Hepatic stellate cell (primary cell): ENCODE measurements at places on chromosomes 7 and 10.

DNA sequence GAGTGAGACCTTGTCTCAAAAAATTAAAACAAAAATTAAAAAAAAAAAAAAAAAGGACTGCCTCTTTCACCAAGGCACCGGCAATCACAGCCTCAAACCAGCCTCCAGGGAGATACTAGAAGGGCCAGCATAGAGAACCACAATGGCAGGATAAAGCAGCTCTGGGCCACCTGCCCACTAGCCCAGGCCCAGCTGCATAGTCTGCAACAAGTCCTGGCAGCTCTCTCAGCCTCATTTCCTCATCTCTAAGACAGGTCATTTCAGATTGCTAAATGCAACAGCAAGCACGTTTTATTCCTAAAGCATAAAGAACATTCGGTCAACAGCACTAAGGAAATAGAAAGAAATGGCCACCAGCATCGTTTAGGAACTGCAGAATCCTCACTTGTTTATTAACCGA is 28.8 kb downstream of the XPNPEP1 start:
- DNase-seq: no peak

DNA sequence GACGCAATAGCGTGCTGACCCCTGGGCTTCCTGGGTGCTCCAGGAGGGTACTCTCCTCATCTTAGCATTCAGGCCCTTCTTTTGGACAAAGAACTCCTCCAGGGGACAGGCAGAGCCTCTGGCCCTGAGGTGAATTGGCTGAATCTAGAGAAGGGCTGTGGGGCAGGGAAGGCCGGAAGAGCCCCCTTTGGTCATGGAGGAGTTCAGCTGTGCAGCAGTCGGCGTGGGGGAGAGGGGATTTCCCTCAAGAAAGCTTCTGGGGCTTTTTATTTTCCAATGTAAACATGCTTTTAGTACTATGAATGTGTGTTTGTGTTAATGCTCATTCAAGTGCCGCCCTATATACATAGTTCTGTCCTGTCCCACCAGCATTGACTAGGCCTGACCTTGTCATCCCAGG is 38.8 kb downstream of the FIGNL1 start:
- no peak for DNase-seq

- DNase-seq: peak; percentile 44
Measured at GRCh38 chr10:30510184-30510931, 76.4 kb downstream of the MAP3K8 start.

GRCh38 chr7:46850563-46851330 is 731.2 kb downstream of the TNS3 start:
- DNase-seq: no peak

- peak; percentile 11 for DNase-seq
Measured at GRCh38 chr10:68184546-68184945, 47.4 kb downstream of the ATOH7 start.

DNA sequence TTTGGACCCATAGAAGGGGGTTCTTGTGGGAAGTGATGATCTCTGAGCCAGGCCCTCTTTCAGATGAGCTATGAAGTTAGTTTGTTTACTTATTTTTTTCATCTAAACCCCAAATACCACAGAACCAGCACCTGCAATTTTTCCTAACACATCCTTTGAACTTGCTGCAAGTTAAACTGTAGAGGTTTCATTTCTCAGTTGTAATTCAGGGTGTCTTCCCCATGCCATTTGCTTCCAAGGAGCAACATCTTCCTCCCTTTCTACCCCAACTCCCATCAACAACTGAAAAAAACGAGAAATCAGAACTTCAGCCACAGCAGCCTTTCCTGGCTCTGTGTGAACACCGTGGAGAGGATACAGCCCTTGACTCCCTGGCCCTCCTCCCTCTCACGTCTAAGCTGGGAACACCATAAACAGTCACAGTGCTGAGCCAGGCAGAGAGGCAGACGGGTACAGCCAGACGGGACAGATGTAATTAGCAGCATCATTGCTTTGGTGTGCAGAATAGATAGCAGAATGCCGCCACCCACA is 63.6 kb downstream of the RGS10 start:
- DNase-seq: no peak

- DNase-seq: no peak
Measured at GRCh38 chr10:112230325-112230988, 46.9 kb upstream of the GPAM start.

DNA sequence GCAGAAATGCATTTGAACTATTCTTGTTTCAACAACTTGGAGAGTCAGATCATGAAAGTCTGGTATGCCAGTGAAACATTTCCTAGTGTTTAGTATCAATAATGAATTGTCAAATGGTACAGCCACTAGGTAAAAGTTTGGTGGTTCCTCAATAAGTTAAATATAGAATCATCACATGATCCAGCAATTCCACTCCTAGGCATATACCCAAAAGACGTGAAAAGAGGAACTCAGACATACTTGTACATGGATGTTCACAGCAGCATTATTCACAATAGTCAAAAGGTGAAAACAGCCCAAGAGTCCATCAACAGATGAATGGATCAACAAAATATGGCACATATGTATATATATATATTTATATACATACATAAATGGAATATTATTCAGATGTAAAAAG is 67.0 kb upstream of the HPS1 start:
- no peak for DNase-seq

DNA sequence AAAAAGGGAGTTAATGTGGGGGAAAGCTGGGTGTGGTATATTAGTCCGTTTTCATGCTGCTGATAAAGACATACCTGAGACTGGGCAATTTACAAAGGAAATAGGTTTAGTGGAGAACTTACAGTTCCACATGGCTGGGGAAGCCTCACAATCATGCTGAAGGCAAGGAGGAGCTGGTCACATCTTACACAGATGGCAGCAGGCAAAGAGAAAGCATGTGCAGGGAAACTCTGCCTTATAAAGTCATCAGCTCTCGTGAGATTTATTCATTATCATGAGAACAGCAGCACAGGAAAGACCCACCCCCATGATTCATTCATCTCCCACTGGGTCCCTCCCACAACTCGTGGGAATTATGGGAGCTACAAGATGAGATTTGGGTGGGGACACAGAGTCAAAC is 114.2 kb downstream of the PAXIP1 start:
- DNase-seq: no peak

GRCh38 chr10:119206603-119207365 is 587 bp upstream of the GRK5 start:
- peak; percentile 77 for DNase-seq

GRCh38 chr7:134452419-134452838 is 6.5 kb downstream of the AKR1B1 start:
- DNase-seq: no peak

- no peak for DNase-seq
Measured at GRCh38 chr7:80950550-80950967, 31.7 kb upstream of the SEMA3C start.

DNA sequence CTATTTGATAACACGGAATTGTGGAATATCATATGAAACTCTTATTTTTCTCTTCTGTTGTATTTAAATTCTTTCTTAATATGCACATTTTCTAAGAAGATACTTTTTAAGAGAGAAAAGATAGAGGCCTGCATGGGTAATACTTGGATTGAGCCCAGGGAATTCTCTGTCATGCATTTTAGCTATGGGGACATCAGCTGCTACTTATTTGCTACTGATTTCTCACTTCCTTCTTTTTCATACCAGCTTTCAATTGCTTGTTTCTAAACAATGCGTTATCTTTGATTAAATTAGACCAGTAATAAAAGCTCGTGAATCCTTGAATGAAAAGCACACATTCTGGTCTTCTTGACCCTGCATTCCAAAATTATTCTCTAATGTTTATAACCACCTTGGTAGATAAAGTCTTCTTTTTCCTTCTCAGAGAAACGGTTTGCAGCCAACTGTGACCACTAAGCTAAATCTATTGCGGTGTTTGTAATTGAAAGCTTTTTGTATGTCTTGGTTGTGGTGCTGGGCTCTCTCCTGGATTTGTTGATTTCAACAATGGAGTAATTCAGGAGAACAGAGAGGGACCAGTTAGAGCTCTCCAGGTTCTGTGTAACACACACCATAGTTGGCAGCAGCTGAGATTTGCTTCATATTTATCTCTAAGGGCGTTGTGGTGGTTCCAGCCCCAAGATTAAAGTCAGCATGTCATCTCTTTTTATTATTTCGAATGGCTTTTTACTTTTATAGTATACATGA is 139.3 kb downstream of the PPP1R9A start:
- DNase-seq: no peak

GRCh38 chr10:133245439-133246235 is 8.0 kb downstream of the VENTX start:
- no peak for DNase-seq

DNA sequence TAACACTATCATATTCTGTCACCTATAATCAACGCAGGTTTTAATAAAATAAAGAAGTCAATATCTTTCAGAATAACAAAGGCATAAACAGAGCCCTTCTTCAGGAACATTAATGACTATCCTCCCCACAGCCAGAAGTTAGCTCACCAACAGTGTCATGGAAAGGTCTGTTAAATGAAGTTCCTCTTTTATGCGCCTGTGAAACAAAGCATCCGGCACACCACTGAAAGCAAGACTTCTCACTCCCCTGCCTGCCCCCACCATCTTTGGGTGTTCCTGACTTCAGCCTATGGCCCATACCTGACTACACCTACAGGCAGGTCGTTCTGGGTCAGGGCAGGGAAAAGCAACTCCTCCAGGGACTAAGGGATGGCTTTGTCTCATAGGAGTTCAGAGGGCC is 205.4 kb downstream of the FANK1 start:
- DNase-seq: no peak

DNA sequence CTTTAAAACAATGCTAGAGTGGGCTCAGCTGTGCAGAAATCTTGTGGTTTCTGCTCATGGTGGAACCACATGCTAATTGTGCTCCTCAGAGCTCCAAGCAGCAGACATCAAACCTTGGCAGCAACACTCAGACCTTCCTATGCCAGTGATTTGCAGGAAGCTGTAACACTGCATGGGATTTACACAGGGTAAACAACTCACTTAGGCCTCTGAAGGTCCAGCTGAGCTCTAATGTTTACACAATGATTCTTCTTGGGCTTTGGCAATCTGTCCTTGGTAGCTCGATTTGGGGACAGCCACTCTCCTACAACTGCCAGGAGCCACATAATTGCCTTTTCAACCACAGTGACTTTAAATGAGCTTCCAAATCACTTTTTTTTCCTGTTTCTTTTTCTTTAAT is 97.7 kb upstream of the PDLIM1 start:
- no peak for DNase-seq

GRCh38 chr7:26153823-26154783 is 2.1 kb downstream of the NFE2L3 start:
- DNase-seq: no peak

DNA sequence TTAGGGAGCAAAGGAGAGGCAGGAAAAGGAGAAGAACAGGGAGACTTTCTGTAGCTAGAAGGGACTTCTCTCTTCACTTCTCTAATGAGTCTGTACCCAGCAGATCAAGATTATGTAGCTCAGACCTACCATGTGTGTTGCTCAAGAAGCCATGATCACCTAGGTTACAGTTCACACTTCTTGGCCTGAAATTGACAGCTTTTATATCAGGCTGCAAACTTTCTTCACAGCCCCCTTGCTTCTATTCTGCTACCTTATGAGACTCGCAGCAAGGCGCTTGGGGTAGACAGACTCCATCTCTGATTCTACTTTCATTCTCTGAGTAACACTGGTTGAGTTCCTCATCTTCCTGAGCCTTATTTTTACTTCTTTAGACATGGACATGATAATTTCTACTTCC is 19.6 kb upstream of the GIMAP2 start:
- no peak for DNase-seq

DNA sequence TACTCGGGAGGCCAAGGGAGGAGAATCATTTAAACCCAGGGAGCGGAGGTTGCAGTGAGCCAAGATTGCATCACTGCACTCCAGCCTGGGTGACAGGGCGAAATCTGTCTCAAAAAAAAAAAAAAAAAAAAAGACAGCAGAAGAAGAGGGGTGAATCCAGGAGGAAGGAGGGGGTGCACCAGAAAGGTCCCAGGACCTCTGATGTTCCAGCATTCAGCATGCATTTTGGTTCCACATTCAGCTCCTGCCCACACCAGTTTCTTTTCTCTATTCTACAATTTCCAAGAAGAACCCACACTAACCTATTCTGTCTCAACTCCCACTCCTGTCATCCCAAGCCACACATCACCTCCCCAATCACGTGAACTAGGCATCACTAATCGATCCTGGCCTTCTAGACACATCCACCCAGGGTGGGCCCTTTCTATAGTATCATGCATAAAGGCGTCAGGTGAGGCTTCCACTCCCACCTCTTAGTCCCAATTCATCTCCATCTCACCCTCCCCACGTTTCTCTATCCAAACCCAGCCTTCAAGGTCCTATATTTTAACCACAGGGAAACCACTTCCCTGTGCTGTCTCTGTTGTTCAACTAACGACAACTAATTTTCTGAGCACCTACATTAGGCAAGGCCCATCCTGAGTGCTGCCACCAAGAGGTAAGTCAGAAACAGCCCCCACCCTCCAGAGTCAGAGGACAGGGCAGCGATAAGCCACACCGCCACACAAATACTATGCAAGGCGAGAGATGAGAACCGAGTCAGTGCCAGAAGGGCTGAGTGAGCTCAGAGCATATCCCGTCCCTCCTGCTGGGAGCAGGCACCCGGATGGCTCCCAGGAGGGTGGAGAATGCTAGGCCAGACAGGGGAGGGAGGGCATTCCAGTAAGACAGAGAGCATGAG is 2.2 kb downstream of the ANXA11 start:
- peak; percentile 88 for DNase-seq

DNA sequence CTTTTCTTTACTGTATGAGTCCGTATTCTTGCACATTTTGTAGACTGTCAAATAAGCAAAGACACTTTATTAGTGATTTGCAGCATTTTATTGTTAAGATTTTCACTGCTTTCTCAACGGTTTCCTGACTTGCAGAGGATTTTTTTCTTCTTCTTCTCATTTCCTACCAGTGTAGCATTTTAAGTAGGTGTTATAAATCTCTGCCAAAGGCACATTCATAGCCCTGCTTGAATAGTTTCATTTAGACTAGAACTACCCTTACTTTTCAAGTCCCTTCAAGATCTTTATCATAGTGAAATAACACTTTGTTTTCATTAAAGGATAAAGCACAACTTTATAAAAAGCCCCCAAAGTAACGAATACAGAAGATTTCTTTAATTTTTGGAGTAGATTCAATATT is 271.4 kb downstream of the TSPAN12 start:
- DNase-seq: no peak

- DNase-seq: peak; percentile 72
Measured at GRCh38 chr7:620056-620455, 100.4 kb upstream of the PDGFA start.

- no peak for DNase-seq
Measured at GRCh38 chr7:154308928-154309327, 256.7 kb downstream of the DPP6 start.

DNA sequence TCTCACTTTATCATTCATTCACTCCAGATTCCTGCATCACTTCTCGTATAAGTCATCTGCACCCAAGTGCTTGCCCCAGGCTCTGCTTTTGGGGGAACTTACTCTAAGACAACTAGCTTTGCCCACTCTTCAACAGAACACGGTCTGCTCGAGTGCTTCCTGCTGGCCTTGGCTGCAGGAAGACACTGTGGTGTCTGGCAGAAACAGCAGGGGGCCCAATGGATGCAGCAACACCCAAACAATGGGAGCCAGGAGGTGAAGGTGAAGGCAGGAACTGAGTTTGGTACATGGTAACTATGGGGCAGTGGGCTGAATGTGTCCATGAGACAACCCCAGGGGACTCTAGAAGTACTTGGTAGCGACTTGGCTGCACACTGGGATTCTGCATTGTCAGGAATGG is 344.0 kb downstream of the REEP3 start:
- no peak for DNase-seq

GRCh38 chr10:27911011-27911410 is 87.9 kb downstream of the ODAD2 start:
- no peak for DNase-seq
